ENCODE measurements at places on chromosomes 5 and 9.

GRCh38 chr5:110333384-110333783 lies 393.1 kb downstream of the TMEM232 start:
- DNase-seq = no peak

GRCh38 chr9:32550150-32550561 lies 2.0 kb upstream of the SMIM27 start:
- DNase-seq = peak; percentile 65

DNA sequence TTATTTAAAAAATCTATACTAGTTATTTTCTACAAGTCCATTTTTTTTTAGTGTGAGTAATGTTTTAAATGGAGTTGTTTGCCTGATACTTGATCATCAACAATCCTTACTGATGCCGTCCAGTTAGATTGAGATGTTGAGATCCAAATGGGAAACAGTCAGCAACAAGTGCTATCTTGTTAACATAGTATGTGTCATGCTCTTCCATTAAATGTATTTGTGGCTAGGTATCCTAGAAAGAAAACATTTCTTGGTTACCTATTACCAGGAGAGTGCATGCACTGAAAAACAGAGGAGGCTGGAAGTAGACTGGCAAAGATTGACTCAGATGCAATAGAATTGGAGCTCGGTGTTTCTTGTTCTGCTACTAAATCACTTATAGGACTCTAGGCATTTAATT lies 123.4 kb upstream of the MAN2A1 start:
- no peak for DNase-seq

- no peak for DNase-seq
Measured at GRCh38 chr9:125890826-125891225, 143.7 kb downstream of the PBX3 start.

DNA sequence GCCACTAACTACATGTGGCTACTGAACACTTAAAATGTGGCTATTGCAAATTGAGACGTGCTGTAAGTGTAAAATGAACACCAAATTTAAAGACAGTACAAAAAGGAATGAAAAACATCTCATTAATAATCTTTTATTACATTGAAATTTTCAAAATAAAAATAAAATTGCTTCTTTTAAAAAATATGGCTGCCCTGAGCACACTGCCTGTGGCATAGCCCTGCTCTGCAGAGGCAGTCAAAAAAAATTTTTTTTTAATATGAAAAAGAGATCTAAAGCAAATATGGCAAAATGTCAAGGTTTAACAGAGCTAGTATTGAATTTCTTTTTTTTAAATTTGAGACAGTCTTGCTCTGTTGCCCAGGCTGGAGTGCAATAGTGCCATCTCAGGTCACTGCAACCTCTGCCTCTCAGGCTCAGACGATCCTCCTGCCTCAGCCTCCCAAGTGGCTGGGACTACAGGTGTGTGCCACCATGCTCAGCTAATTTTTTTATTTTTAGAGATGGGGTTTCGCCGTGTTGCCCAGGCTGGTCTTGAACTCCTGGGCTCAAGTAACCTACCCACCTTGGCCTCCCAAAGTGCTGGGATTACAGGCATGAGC lies 25.6 kb downstream of the CARNMT1 start:
- no peak for DNase-seq

GRCh38 chr9:111038331-111039230 lies at the start of gene LPAR1:
LPAR1 (minus strand) TSS chr9:111038470; CDS start chr9:110972117, 66,353 bp downstream.
- no peak for DNase-seq

DNA sequence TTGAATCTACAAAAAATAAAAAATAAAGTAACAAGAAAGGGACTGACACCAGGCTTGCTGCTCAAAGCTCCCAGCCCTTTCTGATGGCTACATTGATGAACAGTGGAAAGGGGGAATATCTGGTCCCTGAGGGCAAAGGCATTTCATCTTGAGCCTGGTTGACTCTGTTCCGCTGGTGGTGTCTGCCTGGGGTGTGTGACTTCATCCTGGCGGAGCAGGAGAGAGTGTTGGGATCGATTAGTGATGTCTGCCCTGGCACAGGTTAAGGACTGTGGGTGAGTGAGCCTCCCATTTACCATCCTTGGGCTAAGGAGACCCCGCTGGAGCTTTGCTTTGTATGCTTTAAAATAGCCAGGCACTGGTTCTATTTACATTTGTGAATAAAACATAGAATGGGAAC lies 56.9 kb upstream of the ASS1 start:
- DNase-seq = no peak

DNA sequence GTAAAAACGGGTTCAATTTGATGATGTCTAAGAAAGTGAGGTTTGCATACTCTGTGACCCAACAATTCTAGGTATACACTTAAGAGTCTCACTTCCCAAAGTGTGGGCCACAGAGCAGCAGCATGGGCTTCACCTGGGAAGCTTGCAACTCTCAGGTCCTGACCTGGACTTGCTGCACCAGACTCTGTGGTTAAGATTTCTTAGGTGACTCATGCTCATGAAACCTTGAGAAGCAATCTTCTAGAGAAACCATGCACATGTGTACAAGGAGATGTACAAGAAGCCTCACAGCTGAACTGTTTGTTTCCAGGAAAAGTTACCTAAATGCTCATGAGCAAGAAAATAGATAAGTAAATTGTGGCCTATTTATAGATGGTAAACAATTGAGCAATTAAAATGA lies 30.0 kb downstream of the DNAJC21 start:
- peak; percentile 69 for DNase-seq

GRCh38 chr9:109602987-109603386 lies 104.9 kb upstream of the PTPN3 start:
- no peak for DNase-seq

DNA sequence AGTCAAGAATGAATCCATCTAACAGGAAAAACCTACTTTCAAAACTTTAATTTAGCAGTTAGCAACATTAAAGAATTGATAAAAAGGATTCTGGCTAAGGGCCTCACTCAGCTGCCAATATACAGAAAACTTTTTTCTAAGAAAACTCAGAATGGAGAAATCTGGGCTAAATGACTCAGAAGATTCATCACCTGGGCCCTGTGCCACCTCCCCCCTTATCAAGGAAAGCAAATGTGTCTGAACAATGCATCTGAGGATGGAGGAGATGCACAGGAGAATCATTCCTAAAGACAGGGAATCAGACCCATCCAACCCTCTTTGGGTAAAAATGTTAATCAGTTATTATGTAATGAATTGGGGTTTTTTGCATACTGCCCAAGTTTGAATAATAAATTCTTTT lies 592.0 kb upstream of the DMAC1 start:
- DNase-seq = no peak

GRCh38 chr5:109873687-109874086 lies 184.0 kb downstream of the MAN2A1 start:
- no peak for DNase-seq

- DNase-seq = peak; percentile 74
Measured at GRCh38 chr9:98109052-98109451, 10.0 kb downstream of the TRIM14 start.

DNA sequence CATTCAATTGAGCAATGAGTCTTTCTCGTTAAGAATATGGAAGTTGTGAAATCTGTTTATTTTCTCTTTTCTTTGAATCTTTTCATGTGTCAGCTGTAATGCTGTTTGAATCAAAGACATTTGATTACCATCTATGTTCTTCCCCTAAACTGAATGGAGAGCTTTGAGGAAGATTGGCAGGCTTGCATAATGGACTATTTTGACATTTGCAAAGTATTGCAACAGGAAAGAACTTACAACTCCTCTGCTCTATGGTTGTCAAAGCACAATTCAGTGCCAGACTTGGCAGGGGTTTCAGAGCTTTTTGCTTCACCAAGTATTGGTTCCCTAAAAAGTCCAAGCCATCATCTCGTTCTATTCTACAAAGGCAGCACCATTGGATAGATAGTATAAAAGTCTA lies 549.0 kb upstream of the NUDT12 start:
- no peak for DNase-seq

GRCh38 chr9:108217431-108218349 lies 638.1 kb downstream of the ACTL7B start:
- DNase-seq = no peak

- DNase-seq = no peak
Measured at GRCh38 chr9:97940741-97941140, 2.8 kb upstream of the HEMGN start.

DNA sequence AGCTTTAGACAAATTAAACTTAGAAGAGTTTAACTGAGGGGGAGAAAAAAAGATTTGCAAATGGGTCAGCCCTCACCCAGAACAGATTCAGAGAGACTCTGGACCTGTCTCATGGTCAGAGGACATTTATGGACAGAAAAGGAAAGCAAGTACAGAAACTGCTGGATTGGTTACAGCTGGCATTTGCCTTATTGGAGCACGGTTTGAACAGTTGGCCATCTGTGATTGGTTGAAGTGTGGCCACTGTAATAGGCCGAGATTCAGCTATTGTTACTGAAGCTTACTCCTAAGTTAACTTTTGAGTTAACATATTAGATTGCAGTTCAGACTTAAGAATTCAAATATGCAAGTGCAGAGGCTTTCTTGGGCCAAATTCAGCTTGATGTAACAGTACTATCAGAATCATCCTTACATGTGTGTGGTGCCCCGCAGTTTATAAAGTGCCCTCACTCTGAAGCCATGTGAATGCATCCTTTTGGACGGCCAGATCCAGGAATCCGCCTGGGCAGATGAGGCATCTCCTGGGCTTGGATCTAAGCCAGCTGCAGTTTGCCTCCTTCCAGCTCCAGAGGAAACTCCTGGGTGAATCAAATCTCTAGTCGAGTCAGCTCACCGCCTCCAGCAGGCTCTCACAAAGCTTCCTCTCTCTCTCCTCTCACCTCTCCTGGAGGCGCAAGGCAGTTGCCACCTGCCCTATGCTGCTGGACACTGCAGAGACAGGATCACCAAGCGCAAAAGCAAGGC lies 165.2 kb downstream of the ADAMTS12 start:
- peak; percentile 34 for DNase-seq

DNA sequence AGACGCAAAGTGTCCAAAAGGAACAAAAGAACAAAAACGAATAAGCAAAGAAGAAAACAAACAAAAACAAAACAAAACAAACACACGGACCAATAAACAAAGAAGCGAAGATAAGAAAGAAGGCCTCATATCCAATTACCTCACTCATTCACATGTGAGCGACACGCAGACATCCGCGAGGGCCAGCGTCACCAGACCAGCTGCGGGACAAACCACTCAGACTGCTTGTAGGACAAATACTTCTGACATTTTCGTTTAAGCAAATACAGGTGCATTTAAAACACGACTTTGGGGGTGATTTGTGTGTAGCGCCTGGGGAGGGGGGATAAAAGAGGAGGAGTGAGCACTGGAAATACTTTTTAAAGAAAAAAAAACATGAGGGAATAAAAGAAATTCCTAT lies 28.3 kb upstream of the WWC1 start:
- no peak for DNase-seq

- no peak for DNase-seq
Measured at GRCh38 chr5:137758715-137759306, 4.6 kb upstream of the HNRNPA0 start.

DNA sequence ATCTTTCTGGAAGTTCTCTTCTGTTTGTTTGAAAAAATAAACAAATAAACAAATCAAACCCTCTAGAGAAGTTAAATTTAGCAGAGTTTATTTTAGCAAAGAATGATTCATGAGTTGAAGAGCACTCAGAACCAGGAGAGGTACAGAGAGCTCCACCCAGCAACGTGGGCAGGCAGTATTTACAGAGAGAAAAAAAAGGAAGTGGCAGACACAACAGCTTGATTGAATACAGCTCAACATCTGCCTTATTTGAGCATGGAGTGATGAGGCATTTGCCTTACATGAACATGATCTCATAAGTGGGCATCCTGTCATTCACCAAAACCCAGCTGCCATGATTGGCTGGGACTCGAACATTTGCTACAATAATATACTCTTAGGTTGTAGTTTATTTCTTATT lies 381.6 kb upstream of the ADAMTS16 start:
- DNase-seq = no peak

GRCh38 chr5:160423099-160423498 lies 1.4 kb downstream of the PTTG1 start:
- no peak for DNase-seq

DNA sequence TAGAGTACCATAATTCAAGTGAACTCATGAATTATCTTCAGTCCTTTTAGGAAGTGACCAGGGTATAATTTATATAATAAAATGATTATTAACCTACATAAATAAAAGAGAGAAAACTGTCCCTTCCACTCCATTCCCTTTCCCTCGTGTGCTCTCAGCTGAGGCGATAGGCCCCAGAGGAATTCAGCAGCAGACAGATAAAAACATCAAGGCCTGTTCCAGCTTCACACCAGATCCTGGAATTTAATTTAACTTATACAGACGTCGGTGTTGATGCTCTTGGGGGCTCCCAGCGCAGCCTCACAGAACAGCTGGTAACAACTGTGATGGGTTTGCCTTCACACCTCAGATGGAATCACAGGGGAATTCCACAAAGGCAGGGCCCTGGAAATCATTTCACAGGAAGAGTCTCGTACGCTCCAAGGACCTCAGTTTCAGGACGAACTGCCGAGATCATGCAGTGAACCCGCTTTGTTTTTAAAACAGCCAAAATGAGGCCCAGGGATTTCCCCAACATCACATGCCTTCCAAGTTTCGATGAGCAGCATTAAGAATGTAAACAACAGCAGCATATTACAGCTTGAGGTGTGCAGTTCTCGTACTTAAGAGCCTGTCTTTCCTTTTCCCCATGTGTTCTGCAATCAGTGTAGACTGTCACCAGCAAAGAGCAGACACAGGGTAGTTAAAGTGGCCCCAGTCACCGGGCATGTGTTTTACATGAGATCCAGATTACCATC lies 73.6 kb upstream of the ALDH1B1 start:
- peak; percentile 64 for DNase-seq

DNA sequence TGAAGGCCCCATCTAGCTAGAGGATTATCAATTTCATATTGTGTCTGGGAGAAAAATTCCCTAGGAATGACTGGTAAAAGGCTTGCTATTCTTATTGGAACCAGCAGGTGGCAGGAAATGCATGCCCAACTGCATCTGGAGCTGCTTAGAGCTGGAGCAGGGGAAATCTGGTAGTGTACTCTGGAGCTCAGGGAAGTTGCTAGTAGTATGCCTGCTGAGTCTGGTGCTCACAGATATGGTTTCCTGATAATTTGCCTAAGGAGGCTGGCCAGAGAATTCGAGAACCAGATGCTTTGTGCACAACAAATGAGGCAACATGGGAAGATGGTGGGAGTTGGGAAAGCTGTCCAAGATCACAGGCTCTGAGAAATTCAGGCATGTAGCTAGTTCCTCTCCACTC lies 53.7 kb downstream of the G3BP1 start:
- DNase-seq = peak; percentile 77

All from activated CD4-positive, alpha-beta T cell treated with anti-CD3 and anti-CD28 coated beads, Interleukin-2, amount 10 ng/mL, durations not matched to agents 24 days and 14 days (primary cell).